ENCODE measurements at places on chromosomes 3 and 15.

DNA sequence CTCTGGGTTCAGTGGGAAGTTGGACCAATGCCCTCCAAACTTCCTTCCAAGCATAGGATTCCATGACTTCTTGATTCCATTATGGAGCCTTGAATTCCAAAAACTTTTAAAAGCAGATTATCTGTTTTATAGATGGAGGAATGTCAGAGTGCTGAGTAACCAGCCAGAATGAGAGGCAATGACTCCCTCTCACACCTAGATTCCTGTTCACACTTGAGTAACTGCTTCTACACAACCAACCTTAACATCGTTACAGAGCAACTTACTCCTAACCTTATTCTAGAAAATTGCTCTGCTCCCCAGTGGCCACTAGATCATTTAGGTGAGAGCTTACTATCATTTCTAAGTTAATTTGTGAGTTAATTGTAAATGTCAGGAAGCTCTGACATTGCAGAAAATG lies 24.2 kb upstream of the NR2F2 start:
- no peak for DNase-seq

- DNase-seq = peak; percentile 5
These were observed 495 bp downstream of the CDC25A start for GRCh38 chr3:48187579-48188265.

DNA sequence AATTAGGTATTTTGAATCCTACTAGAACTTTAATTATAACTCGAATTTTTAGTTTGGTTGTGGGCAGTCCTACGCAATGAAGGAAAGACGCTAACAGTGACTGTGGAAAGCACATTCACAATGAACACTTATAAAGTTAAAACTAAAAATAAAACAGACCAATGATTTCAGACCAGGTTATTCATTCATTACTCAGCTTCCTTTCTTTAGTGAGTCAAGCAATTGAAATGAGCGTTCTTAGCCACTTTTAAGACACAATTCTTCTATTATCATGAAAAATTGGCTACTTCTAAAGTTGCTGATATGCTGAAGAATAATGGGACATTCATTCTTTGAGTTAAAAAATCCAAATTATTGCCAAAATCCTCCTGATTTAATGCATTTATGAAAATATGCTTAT lies 66.0 kb upstream of the CMSS1 start:
- DNase-seq = no peak

DNA sequence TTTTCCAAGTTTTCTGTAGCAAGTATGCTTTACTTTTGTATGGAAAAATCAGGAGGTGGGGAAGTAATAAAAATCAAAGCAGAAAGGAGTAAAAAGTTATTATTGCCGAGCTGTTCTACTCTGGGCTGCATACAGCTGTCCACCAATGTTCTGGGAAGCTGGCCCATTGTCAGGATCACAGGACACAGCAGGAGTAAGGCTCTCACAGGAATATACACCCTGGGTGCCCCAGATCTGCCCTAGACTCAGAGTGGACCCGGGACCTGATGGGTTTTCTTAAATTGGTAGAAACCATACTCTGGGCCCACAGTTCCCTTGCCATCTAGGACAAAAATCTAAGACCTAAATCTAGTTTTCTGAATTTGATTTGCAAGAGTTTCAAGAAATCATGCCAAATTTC lies 60.4 kb downstream of the TNIK start:
- no peak for DNase-seq

DNA sequence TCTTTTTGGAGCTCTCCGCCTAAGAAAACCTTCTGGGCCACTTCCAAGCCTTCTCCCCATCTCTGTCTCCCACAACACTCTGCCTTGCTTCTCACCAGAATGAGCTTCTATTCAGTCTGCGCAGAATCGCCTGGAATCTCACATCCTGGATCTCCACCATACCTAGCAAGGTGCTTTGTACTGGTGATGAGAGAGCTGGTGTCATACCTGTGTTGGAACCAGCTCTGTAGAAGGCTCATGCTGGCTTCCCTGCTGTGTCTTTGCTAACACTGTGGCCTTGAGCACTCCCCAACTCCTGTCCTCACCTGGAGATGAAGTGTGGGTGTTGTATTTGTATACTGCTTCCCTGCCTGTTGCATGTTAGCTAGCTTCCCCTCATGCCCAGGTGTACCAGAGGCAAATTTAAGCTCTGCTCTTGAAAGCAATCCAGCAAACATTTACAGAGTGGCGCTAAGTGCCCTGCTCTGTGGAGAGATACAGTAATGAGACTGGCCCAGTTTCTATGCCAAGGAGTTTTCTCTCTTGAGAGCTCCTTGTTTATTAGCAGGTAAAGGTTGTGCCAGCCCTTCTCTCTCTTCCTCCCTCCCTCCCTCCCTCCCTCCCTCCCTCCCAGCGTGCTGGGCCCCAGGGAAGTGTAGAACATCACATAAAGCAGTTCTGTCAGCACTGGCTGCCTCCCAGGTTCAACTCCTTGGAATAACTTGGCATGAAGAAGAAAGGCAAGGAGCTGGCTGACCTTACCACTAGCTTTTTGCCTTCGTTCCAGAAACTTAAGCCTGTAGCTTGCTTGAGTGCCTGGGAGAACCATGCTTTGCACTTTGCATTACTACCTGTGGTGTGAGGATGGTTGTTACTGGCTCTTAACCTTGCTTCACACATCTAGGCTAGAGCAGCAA lies 54.9 kb downstream of the TRIM71 start:
- DNase-seq = no peak

DNA sequence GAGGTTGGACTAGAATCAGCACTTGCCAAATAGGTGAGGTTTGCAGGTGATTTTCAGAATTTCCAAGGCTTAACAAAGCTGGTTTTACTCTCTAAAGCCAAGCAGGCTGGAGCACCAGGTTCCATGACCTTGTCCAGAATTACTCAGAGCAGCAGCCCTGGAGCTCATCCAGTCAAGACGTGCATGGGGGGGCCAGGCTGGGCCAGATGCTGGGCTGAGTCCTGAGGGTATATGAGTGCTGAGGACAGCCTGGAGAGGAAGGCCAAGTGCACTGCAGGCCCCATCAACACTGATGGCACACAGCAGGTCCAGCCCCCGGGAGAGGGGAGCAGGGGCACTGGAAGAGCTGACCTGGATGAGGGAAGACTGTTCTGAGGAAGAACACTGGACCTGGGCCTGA lies 3.0 kb upstream of the TXNRD3 start:
- no peak for DNase-seq

GRCh38 chr3:65905771-65906170 lies 132.9 kb downstream of the MAGI1 start:
- no peak for DNase-seq

- DNase-seq = no peak
These were observed 263.2 kb downstream of the CNTN3 start for GRCh38 chr3:74351213-74351612.

- no peak for DNase-seq
These were observed 34.6 kb downstream of the THSD4 start for GRCh38 chr15:71149646-71150557.

- no peak for DNase-seq
These were observed 43.5 kb downstream of the CFAP92 start for GRCh38 chr3:128950223-128950938.

GRCh38 chr3:175005881-175006280 lies 146.7 kb downstream of the NAALADL2 start:
- no peak for DNase-seq

DNA sequence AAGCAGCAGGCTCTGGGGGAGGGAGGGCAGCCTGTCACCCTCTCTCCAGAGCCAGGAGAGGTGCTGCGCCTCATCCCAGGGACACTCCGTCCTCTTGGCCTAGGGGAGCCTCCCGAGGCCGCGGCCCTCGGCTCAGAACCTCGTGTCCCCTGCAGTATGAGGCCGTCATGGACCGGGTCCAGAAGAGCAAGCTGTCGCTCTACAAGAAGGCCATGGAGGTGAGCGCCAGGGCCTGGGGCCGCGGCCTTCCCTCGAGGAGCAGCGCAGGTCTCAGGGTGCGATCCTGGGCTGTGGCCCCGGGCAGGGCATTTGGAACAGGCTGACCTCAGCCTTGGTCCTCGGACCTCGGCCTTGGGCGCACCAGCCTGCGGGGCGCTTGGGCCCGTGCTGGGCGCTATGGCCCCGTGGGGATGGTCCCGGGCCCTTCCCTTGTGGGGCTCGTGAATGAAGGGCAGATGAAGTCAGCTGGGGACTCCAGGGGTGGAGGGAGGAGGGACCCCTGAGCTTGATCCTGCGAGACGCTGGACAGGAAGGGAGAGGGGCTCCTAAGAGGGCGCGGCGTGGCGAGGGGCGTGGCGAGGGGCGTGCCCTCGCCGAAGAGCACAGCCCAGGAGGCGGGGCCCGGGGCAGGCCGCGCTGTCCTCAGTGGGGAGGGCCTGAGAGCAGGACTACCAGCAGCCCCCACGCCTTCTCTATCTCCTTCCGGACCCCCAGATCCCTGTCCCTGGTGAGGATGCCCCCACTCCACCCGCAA lies 32.9 kb downstream of the PSTPIP1 start:
- DNase-seq = no peak

DNA sequence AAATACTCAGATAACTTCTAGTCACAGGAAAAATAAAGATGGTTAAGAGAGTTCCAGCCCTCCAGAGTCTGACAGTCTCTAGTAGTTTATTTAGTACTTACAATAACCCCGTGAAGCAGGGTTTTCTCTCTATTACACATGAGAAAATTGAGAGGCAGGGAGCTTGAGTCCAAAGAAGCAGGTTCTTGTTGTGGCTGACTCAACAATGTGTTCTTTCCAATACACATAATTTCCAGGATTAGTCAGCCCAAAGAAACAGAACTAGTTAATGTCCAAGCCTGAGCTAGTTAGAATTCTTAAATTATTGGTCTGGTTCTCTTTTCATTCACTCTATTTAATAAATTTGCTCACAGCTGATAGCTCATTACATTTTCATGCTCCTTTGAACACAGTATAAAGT lies 49.9 kb downstream of the ALDH1A2 start:
- no peak for DNase-seq

DNA sequence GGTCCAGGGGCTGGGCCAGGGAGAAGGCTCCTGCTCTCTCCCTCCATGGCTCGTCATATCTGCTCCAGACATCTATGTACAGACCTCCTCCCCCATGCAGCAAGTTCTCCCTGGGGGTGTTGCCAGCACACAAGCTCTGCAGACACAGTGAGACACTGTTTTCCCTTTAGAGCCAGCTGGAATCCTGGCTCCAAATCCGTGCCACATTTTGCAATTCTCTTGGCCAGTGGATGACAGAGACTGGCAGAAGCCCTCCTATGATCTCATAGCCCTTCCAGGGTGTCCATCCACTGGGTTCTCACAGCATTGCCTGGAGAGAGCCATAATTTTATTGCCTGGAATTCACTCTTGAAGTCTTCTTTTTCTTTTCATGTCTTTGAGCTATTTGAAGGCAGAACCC lies 203.9 kb downstream of the TLE3 start:
- DNase-seq = no peak

GRCh38 chr15:24919446-24919845 lies 35.3 kb upstream of the SNRPN start:
- no peak for DNase-seq

- no peak for DNase-seq
These were observed 36.2 kb downstream of the GXYLT2 start for GRCh38 chr3:72924055-72924454.

GRCh38 chr15:68623301-68623892 lies 44.6 kb downstream of the CORO2B start:
- DNase-seq = no peak

DNA sequence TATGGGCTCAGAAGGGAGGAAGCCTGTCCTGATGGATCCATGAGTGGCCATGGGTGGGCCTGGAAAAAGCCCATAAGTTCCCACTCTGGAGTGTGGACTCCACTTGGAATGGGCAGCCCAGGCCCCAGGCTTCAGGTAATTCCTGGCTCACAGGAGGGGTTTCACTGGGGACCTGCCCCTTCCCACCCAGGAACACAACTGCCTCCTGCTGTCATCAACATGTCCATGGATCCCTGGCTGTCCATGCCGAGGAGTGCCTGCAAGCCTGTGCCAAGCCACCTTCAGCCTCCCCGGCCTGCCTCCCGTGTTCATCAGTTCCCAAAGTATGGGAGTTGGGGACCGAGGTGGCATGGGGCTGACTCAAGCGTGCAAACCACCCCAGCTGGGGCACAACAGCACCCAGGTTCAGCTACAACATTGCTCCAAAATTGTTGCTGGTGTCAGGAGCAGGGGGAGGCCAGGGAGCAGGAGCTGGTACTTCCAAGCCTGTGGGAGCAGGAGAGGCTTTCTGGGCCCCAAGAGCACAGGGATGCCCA lies 470.9 kb upstream of the ARL6 start:
- no peak for DNase-seq

GRCh38 chr3:166713787-166714186 lies 666.3 kb downstream of the ZBBX start:
- DNase-seq = no peak

- DNase-seq = no peak
These were observed 64.9 kb downstream of the CDC25A start for GRCh38 chr3:48123346-48123745.

GRCh38 chr3:117728226-117728625 lies 1018.6 kb downstream of the TUSC7 start:
- no peak for DNase-seq

DNA sequence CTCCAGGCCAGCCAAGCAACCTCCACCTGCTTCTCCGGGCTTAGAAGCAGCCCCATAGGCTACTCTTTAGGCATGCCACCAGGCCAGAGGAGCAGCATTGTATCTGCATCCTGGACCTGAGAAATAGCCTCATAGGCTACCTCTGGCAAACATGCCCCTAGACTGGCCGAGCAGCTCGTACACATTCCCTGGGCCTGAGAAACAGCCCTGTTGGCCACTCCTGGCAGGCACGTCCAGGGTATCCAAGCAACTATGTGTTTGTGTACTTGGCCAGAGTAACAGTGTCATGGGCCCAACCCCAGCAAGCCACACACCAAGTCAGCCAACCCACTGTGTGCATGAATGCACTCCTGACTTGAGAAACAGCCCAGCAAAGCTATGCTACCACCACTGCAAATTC lies 498.7 kb upstream of the CDIN1 start:
- DNase-seq = no peak

GRCh38 chr3:125157183-125157582 lies 55.4 kb downstream of the SLC12A8 start:
- no peak for DNase-seq

- DNase-seq = no peak
These were observed 162.8 kb upstream of the PEX5L start for GRCh38 chr3:180199417-180199995.

- no peak for DNase-seq
These were observed 24.3 kb downstream of the IL17RD start for GRCh38 chr3:57140894-57141293.

DNA sequence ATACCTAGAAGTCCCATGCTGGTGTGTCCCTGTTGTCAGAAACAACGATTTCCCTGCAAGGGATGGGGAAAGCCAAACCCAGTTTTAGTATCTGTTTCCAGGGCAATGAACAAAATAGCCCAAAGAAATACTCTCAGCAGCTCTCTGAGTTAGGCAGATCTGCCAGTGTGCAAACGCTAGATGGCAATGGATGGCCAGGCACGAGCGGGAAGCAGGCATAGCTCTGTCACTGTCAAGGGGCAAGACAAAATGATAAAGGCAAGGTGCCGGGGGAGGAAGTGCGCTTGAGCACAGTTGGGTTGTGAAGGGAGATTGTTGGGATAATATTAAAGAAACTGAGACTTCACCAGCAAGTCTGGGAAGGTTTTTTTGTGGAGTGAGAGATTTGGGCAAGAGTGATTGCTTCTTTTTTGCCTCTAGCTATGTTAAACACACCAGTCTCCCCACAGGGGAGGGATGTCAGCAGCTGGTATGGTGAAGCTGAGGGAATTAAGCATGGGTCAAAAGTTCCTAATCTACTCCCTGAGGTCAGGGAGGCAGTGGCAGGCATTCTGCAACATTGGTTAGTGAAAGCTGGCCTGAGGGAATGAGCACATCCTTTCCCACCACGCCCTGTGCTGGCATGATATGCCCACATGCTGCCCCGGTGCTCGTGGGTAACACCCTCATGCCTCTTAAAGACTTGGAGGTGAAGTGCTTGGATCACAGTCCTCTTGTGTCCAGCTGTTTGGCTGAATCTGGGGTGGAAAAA lies 117.5 kb downstream of the PDCD6IP start:
- DNase-seq = no peak

GRCh38 chr3:177795216-177795615 lies 597.9 kb upstream of the TBL1XR1 start:
- DNase-seq = no peak
